ENCODE measurements at places on chromosomes 2 and 18.
A peak's percentile ranks its signal among the peaks of the same experiment; 100 is the strongest.

DNA sequence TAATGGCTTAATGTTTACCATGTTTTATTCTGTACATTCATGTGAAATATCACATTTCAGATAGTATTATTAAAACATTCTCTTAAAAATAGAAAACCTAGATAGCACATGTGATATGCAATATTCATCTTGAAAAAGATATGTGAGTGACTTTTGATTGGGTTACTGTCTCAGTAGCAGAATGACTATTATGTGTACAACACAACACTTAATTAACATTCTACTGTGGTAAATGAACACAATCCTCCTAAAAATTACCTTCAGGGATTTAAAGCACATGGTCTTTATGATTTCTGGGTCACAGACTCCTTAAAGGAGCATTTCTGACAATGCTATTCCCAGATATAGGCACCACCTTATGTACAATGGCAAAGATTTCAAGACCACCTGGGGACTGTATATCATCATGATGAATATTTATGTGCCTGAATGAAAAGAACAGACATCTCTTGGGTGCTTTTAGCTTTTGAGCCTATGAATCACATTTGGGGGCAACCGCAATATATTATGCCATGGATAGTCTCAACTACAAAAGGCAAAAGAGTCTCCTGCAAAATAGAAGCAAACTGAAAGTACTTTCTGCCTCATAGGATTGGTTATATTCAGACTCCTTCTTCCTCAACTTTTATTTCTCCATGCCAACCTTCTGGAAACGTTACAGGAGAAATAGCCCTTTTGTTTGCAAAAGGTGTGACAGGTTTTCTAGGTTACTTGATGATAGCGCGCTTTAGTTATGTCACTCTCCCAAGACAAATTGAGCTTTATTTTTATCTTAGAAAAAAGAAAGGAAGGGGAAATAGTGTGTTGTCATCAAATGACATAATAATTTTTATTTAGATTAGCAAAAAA lies 259.0 kb downstream of the CALCRL start:
- DNase-seq: no peak

DNA sequence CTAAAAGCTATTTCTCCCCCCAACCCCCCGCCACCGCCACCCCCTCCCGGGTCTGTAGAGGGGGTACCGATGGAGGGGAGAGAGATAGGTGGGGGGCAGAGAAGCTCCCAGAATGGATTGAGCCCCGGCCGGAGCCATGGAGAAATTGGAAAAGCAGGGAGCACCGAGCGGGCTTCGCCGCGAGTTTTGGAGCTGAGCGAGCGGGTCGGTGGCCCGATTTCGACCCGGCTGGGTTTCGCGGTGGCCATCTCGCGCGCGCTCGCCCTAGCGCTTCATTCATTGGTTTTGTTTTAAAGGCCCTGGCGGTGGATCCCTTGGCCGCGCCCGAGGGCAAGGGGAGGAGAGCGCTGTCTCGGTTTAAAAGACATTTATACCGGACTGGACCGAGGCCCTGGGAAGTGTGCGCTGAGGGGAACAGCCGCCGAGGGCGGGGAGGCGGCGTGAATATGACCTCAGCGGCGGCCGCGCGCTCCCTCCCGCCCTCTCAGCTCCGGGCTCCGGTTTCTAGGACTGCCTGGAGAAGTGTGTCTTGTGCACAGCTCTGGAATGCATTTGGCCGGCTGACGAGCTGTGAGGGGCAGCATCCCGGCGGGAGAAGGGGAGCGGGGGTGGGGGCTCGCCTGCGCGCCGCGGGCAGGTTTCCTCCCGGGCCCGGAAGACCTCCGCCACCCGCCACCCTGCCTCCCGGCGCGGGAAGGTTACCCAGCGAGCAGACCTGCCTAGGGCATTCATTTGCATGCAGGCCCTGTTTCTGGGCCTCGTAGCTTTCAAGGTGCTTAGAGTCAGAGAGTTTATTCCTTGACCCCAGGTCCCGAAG lies 1.7 kb upstream of the SMAD7 start:
- DNase-seq: peak; percentile 56

DNA sequence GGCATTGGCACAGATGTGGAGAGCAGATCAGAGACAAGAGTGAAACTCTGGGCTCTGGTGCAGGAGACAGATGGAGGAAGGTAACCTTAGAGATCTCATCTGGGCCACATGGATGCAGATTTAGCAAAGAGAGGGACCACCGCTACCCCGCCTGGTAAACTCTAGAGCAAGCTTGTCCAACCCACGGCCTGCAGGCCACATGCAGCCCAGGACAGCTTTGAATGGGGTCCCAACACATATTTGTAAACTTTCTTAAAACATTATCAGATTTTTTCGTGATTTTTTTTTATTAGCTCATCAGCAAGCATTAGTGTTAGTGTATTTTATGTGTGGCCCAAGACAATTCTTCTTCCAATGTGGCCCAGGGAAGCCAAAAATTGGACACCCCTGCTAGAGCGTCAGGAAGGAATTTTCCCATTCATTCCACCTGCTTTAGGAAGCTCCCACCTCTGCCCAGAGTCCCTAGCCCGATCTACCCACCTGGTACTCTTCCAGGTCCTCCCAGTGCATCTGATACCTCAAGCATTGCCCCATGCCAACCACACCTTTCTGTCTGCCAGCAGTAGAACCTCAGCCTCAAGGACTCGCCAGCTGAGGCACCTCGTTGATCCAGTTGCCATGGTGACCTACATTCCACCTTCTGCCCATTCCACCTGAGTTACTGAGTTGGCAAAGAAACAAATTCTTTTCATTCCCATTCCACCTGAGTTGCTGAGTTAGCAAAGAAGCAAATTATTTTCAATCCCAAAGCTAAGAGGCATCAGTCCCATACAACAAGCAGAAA lies at the start of gene CIB4:
Gene CIB4, minus strand, starts transcription at position 586 of the 784 bp plus-strand sequence. Its CDS starts 52 bp downstream, at position 534.
- DNase-seq: no peak

DNA sequence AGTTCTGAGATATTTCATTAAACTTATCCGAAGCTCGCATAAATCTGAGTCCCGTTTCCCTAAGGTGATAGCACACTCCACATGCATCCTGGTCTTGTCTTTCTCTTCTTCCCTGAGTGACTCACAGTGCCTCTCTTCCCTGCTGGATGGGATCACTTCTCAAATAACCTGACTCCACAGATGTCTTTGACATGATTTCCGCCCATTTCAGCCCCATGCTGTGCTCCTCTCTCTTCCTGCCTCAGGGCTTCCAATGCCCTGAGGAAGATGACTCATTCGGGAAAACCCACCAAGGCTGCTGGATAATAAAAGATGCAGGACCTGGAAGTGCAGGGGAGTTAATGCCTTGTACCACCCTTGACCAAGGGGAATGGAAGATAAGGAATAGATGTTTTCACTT lies 441.7 kb upstream of the SOX11 start:
- no peak for DNase-seq

GRCh38 chr2:19872302-19872701 lies 29.5 kb downstream of the TTC32 start:
- DNase-seq: no peak
